Erythroblast (primary cell): ENCODE measurements at places on chromosomes 2 and 18.

GRCh38 chr18:59516356-59517155, 157.5 kb upstream of the LMAN1 start:
- peak; percentile 68 for DNase-seq

DNA sequence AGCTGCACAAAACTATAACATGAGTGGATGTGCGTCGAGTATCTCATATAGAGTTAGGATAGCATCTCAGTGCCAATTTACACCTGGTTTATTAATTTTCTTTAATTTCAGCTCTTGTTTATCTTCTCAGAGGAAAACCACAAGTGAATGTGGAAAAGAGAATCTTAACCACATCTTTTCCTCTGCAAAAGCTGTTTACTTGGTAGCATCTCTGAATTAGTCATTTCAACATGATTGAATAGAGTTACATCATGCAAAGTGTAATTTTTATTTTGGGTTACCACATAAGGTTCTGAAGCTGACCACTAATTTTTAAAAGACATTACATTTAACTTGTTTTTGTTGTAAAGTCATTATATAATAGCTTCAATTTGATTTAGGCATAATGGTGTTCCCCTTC, 83.8 kb upstream of the FAM237A start:
- DNase-seq, result no peak

DNA sequence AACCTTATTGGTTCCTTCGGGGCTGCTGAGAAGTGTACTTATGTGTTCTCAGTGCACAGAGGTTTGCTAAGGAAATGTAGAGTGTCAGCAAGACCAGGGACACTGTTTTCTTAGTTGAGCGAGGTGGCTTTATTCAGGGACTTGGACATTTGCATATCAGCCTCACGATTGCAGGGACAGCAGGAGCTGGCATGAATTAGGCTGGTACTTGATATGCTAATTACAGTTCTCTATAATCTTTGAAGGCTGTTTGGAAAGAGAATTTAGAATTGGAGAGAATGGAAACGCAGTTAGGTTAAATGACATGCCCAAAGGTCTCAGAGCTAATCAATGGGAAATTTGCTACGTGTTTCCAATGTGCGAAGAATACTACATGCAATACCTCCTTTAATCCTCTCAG, 18.7 kb upstream of the MTCL1 start:
- no peak for DNase-seq

DNA sequence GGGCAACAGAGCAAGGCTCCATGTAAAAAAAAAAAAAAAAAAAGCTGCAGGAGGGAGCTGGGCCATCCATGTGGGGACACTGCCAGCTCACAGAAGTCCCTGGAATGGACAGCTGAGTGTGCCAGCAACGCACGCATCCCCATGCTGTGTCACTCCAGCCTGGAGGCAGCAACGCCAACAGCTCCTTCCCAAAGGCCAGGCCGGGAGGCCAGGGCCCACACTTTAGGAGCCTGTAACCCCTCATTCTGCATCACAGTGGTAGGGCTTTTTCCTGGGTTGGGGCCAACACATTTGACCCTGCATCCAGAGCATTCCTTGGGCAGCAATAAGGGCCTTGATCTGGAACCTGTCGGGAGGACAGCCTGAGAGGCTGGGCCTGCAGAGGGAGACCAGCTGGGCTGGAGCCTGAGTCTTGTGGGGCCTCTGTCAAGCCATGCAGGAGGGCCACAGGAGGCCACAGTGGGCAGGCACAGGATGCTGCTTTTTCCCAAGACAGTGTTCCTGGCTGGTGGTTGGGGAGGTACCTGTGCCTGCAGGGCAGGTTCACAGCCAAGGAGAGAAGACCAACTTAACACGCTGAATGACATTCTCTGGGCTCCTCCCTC, 16.8 kb upstream of the KCNK3 start:
- DNase-seq, result no peak

GRCh38 chr2:191954451-191954850, 107.6 kb upstream of the CAVIN2 start:
- no peak for DNase-seq

DNA sequence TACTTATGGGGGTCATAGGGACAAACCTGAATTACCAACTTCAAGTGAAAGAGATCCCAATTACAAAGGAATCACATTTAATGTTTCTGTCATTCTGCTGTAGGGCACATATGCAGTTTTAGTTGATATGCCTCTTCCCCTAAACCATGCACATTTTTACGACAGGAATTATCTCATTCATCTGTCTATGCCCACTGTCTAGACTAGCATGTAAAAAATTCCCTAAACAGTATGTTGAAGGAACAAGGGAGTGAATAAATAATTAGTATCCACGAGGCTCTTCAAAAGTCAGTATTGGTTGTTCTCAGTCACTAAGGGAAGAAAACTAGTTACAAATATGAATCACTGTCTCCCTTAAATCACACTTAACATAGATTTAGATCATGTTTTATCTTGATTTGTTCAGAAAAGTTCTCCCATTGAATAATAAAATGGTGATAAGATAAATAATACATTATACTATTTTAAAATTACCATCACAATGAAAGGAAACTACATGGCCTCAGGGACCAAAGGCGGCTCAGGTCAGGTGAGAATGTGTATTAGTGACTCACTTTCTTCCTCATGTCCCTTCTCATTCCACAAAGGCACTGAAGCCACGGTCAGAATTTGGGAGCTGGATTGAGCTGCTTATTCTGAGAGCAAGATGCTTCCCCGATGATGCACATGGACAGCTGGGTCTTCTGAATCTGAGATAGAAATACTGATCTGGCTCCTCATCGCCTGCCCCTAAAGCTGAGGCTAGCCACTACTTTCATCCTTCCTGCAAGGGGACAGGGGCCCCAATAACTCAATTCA, 29.1 kb downstream of the DYM start:
- no peak for DNase-seq

DNA sequence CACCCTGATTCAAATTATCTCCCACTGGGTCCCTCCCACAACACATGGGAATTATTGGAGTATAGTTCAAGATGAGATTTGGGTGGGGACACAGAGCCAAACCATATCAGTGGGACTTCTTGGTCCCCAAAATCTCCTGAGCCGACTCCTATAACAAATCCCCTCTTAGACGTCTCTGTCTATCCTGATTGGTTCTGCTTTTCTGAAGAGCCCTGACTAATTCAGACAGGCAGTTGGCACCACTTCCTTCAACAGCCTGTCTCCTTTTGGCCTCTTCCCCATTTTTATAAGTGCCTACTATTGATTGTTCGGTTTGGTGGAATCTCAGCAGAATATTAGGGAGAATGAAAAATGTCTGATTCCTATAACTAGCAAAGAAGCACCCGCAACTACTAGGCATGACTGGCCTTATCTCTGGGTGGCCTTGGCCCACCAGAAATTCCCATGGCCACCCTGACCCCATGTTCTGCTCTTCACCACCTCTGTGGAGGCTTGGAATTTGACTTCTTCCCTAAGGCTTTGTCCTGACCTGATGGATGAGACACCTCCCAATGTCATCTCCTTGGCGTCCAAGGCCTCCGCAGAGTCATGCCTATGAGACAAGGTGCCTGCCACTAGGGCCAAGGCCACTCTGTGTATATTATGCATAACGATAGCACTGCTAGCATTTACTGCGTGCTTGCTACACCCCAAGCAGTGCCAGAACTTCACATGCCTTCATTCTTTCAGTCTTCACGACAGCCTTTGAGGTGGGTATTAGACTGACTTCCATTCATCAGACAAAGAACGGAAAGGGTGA, 218.9 kb upstream of the COPS8 start:
- DNase-seq, result no peak
